ENCODE measurements at places on chromosomes 3 and 15.

- DNase-seq = no peak
Measured at GRCh38 chr3:78990156-78990555, 777.6 kb downstream of the ROBO1 start.

- no peak for DNase-seq
Measured at GRCh38 chr3:57157545-57157944, 7.6 kb downstream of the IL17RD start.

- DNase-seq = no peak
Measured at GRCh38 chr15:56383010-56383409, 17.8 kb downstream of the TEX9 start.

GRCh38 chr3:99549220-99549619 is 89.2 kb upstream of the COL8A1 start:
- DNase-seq = no peak

DNA sequence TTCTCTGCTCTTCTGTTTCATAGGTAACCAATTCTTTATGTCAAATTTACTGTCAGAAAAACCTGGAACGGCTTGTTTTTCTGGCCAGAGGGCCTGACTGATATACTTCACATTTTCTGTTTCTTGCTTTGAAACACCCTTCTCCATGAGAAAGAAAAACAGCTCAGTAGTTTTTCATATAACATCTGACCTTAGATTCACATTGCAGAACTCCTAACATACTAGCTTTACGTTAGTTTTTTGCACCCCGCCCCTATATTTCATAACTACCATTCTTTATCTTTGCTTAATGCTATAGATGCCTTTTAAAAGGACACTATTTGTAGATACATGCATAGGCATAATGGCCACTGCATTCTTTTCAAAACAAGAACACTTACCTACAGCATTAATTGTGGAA is 83.9 kb upstream of the TSC22D2 start:
- DNase-seq = no peak

DNA sequence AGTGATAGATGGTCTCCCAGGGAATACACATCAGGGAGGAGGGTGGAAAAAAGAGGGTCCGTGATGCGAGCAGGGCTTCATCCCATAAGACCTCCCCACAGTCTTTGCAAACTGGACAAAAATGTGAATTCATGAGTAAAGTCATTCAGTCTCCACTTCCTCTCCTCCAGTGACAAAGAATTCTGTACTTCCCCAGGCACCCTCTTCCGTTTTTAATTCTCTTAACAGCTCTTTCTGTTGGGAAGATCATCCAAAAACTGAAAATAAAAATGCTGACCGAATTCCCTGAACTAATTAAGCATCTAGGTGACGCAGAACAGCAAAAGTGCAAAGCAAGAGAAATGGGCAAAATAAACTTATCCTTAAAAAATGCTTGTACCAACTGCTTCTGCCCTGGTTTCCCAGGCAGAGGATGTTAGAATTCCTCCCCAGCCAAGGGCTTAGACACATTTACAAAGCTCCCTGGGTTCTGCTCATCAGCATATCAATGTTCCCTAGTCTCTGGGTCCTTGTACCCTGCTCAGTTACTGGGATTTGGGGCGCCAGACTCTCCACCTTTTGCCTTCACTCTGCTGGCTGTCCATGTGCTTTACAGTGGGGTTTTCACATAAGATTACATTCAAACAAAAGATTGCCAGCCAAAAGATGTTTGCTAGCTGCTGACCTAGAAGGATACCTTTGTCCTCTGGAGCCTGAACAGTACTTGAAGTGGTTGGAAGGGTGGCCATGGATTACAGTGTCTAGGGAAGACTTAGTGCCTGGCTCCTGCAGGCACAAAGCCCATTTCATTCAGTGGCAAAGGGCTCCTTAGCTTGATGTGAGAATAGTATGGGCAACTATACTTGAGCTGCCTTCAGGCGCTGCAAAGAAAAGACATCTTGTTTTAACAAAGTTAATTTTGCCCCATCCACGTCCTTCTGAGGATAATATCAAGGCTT is 69.4 kb downstream of the ARNT2 start:
- no peak for DNase-seq

GRCh38 chr3:49098429-49098828 is 4.6 kb upstream of the QRICH1 start:
- no peak for DNase-seq

DNA sequence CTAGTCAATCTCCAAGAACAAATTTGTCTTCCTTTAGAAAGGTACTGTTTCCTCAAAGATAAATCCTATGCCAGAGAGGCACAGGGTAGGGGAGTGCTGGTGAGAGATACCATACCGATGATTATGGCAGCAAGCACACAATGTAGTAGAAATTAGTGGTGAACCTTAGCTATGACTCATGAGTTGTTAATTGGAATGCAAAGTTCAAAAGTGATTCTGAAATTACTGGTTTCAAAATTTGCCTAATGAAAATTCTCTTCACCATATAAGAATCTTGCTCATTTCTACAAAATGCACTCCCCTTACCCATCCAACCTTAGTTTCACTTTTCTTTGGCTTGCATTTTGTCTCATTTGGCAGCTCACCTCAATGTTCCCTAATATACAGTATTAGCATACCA is 139.5 kb upstream of the SLC2A2 start:
- no peak for DNase-seq

DNA sequence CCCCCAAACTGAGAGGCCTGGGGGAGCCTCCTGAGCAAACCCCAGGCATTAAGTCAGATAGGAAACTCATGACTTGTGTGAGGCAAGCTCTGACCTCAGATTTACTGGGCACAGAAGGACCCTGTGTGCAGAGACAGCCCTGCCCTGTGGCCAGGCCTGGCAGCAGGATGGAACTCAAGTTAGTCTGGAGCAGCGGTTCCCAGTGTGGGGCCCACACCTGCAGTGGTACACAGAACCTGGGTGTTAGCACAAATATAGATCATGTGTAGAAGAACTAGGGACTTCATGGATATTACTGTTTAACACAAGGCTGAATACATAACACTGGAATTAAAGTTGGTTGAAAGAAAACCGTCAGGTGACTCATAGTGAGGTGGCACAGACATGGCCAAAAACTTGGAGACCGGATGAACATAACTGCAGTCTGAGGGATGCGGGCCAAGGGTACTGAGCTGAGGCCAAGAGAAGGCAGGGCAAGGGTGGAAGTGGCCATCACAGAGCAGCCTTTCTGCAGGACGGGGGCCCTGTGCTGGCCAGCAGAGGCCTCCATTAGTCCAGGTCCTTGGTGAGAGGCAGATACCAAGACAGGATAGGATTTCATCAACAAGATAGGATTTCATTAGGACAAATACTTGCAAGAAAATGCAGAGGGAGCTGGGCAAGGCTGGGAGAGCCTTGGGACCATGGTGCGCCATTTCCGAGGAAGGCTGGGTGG is 40.9 kb downstream of the IRAK2 start:
- peak; percentile 82 for DNase-seq

DNA sequence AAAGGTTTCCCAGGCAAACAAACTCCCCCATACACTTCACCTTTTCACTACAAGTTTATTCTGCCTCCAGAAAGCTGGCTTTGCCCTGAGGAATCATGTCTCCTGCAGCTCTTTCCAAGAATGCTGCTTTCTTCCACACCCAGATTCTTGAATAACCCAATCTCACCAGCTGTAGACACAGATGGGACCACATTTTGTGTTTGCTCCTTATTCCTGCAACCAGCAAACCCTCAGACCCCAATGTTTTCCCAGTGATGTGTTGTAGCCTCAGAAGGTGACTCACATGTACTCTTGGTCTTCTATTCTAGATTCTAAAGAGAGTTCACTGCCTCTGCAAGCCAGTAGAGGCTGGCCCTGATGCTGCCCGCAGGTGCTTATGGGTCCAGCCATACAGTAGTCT is 23.6 kb upstream of the TRIM59 start:
- DNase-seq = no peak

GRCh38 chr3:196951371-196951770 is 9.0 kb upstream of the NCBP2 start:
- no peak for DNase-seq

DNA sequence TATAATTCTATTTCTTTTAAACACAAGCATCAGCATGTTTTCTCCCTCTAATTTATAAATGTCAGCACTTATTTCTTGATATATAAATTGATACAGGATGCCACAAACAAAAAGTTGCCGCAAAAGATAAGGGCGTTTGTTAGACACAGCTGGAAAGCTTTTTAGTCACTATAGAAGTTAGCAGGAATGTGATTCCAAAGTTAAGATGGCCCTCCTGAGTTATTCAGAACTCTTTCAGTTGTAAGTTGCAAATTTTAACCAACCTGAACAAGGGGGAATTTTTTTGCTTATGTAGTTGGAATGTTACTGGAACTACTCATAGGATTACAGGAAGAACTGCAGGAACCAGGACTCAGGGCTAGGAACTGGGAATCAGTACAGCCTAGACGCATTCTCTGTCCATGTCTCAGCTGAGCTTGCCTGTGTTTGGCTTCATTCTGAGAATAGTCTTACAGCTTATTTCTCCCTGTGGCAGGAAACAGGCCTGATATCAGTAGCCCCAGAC is 166.3 kb downstream of the VGLL4 start:
- peak; percentile 55 for DNase-seq

GRCh38 chr3:105246536-105246935 is 120.2 kb upstream of the ALCAM start:
- DNase-seq = no peak

- no peak for DNase-seq
Measured at GRCh38 chr3:45691842-45692241, 2.6 kb downstream of the SACM1L start.

GRCh38 chr3:106086038-106086437 is 217.2 kb upstream of the CBLB start:
- DNase-seq = no peak

DNA sequence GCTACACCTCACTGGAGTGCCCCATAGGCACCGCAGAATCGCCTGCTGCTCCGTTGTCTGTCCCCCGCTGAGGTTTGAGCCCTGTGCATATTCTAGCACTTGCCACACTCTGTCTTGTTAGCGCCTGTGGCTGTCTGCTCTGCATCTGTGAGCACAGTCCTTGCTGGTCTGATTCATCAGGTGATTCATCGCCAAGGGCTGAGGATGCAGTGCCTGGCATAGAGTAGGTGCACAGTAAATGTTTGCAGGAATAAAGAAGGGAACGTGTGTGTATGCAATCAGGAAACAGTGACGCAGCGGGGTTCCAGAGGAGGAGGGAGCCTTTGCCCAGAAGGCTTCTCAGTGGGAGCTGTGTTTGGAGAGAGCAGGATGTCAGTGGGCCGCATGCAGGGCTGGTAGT is 124.0 kb upstream of the PLXNA1 start:
- peak; percentile 85 for DNase-seq

GRCh38 chr3:135226057-135226456 is 431.0 kb downstream of the EPHB1 start:
- DNase-seq = no peak

DNA sequence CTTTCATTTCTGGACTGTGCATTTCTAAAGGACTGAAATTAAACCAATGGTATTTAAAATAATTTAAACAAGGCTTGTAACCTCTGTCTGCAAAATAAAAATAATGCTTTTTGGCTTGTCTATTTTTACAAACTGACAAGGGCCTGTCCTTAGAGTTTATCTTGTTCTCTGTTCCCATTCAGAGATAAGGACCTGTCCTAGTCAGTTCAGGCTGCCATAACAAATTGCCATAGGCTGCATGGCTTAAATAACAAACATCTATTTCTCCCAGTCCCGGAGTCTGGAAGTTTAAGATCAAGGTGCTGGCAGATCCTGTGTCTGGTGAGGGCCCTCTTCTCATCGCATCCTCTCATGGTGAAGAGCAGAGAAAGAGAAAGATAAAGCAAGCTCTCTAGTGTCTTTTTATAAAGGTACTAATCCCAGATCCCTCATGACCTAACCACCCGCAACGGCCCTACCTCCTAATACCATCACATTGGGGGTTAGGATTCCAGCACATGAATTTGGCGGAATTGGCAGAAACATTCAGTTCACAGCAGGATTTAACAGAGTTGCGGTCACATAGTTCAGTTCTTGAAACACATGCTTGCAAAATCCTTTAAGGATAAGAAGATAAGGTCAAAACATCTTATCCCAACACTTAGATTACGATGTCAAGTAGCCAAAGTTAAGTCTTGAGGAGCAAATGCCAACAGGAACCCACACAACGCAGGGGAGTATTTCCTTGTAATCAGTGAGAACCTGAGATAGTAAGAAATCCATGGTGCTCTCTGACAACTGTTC is 17.8 kb downstream of the KBTBD8 start:
- no peak for DNase-seq

DNA sequence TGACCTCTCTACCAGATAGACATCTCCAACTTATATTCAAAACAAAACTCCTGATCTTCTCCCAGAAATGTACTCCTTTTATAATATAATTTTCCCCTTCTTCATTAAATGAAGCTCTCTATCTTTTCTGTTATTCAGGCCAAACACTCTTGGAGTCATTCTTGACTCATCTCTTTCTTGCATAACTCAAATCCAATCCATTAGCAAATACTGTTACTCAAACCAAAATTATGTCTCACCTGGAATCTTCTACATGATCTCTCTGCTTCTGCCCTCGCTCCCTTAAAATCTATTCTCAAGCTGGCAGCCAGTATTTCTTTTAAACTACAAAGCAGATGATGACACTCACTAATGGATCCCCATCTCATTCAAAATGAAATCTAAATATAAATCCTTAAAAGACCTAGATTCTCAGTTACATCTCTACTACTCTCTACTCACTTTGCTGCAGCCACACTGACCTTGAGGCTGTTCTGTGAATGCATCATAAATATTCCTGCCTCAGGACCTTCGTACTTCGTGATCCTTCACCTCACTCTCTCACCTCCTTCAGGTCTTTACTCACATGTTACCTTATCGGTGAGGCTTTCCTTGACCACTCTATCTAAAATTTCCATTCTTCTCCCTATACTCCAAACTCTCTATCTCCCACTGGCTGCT is 160.9 kb downstream of the TBC1D5 start:
- no peak for DNase-seq

- DNase-seq = no peak
Measured at GRCh38 chr15:77764095-77764494, 131.4 kb upstream of the LINGO1 start.

- DNase-seq = no peak
Measured at GRCh38 chr15:27401471-27401870, 430.5 kb downstream of the GABRG3 start.

DNA sequence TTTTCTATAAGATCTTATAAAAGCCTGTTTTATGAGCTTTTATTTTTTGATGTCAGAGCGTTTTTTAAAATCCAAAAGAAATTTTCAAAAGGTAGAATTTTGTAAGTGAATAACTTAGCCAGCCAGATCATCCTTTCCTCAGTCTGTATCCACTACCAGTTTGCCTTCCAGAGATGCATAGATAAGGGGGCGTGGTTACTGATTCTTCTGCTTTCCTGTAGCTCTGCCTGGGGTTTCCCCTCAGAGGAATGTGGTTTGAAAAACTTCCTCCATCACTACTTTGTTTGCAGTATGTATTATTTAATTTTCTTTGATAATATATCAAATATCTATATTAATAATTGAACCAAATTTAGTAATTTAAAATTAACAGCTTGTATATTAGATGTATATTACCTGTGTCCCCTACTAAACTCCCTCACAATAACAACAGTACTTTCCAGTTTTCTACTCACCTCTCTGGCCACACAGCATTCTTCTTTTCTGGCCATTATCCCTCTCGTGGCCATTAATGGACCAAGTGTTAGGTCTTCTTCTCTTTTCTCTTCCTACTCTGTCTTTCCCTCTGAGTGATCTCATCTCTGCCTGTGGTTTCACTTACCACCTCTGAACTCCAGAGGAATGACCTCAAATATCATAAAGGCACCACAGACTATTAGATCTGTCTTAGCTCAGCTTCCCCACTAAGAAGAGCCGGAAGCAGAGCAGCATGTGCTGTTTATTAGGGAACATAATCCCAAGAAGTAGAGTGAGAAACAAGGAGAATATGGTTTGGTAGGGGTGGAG is 239.7 kb downstream of the UBE2E2 start:
- no peak for DNase-seq

- peak; percentile 61 for DNase-seq
Measured at GRCh38 chr3:150763841-150764483, 993 bp upstream of the SIAH2 start.
